ENCODE measurements at places on chromosomes 2 and 18. TPM values are rescaled to one million over a fixed set of nuclear protein-coding genes. Genes with fewer than 3 reads are reported as not detected.

The FAM124B gene
- polyA plus RNA-seq: 0.90 TPM

The ALPG gene
- polyA plus RNA-seq: not detected

- no peak for DNase-seq
Observed at GRCh38 chr2:225091336-225091735, 49.1 kb upstream of the DOCK10 start.

GRCh38 chr2:136167721-136168475 lies 49.9 kb upstream of the CXCR4 start:
- peak; percentile 73 for DNase-seq

DNA sequence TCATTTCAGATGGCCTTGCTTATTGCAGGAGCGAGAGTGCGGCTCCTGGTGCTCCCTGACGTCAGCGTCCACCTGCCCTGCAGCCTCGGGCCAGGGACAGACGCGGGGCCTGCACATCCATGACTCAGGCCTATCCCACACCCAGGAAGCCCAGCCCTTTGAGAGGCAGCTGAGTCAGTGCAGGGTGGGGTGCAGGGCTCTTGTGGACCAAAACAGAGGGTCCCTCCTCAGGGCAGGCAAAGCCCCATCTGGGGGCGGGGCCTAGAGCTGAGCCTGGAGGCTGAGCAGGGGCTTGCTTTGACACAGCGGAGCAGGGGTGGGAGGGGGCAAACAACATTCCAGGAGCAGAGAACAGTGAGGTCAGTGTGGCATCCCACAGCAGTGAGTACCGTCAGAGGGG lies 7.7 kb upstream of the ARHGEF4 start:
- no peak for DNase-seq

The MERTK gene
- polyA plus RNA-seq: 9.2 TPM

The BOK gene
- polyA plus RNA-seq: 22.9 TPM

The PECR gene
- polyA plus RNA-seq: 36.0 TPM

DNA sequence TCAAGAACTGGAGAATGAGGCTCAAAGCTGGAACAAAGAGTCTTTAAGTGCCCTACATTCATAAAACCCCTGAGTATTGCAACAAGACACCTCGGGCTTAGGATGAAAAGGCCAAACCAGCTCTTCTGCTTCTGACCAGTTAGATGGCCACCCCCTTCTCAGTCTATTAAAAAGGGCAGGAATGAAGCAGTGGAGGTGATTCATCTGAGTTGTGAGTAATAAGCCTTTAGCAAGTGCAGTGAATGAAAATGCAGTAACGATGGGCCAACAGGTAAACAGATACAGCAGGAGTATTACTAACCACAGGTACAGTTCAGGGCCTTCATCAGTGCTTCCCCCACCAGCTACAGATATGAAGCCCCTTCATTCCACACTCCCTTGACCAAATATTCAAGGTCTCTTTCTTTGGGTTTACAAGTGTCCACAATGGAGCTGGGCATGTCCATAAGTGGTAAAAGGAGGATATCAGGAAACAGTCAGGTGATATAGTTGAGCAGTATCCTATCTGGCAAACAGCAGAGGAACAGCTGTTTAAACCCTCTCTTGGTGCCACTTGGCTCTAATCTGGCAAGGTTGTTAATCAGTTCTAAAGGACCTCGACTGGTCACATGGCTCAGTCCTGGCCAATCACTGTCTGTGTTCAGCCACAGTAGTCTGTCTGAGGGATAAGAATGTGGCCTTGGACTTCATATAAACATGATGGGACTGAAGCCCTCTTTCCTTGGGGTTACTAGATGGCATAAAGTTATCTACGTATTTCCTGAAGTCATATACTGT lies 17.8 kb downstream of the SERPINB13 start:
- DNase-seq: no peak

The NEU2 gene
- not detected for polyA plus RNA-seq

DNA sequence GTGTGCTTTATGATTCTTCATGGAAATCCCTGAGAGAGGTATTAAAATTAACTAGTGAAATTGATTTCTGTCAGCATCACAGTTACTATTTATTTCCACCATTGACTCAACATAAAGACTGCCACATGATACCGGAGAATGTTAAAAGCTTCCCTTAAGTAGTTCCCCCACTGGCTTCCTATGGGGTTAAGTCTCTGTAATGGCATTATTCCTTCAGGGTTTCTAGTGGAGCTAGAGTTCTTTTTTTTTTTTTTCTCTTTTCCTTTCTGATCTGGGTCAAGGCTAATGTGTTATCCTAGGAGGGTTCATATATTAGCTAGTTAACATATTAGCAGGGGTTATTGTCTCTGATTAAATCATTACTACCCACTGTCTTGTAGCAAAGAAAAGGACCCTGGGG lies 1919.1 kb upstream of the PIK3C3 start:
- no peak for DNase-seq

DNA sequence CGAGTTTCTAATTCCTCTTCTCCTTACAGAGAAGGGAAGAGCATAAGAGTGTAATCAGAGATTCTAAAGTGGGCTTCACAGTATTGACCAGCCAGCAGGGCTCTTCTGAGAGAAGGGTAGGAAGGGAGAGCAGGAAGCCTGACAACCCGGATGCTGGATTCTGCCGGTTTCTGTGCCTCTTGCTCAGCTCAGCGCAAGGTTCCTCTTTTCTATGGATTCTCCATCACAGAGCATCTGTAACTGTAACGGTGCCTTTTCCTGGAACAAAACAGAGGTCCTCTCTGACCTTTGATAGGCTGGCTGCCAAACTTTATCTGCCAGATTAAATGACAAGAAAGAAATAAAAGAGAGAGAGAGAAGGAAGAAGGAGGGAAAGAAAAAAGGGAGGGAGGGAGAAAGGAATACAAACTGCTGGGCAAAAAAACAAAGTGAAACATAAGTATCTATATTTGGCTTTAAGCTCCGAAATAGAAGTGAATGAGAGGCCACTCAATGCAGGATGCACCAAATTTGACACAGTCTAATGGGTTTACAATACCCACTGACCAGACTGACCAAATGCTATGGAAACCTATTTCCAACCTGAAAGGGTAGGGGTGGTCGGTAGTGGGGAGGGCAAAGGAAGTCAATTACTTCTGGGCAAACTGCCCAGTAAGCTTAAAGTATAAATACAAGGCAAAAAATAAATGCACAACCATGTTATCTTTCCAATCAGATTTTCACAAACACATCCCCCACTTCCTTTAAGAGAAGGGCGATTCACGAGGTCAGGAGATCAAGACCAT lies 59.2 kb downstream of the PIEZO2 start:
- no peak for DNase-seq

DNA sequence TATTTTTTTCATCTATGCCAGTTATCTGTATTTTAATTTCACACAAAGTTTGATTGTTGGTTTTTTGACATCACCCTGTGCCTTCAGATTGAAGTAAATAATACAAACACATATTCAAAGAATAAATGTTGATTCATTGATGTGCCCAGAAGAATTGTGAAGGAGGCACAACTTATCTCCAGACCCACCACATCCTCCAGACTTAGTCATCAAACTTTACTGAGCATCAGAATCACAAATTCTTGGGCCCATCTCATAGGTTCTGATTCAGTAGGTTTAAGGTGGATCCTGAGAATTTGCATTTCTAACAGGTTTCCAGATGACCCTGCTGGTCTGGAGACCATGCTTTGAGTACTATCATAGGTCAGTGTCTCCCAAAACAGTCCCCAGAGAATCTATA lies 82.8 kb upstream of the PIK3C3 start:
- DNase-seq: no peak

The STARD6 gene
- not detected for polyA plus RNA-seq

GRCh38 chr2:144190908-144191605 lies 328.9 kb downstream of the ZEB2 start:
- no peak for DNase-seq

GRCh38 chr2:67498931-67499330 lies 101.8 kb downstream of the ETAA1 start:
- DNase-seq: no peak

The HNMT gene
- polyA plus RNA-seq: 69.2 TPM

The MARS2 gene
- 3.2 TPM for polyA plus RNA-seq

DNA sequence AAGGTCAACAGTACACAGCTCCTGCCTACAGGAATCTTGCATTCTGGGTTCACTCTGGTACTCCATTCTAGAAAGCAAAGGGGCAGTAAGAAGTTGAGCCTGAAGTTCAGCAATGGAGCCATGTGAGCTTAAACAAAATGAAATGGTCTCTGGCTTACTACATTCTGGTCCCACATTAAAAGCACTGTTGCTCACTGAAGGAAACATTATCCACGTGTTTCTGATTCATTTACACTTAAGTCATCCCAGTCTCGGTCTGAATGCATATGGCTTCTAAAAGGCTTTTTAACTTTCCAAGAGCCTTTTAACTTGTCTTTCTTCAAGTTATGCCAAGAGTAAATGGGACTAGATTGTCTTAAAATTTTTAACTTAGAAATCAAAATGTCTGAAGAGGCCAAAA lies 177.8 kb downstream of the LNPK start:
- DNase-seq: no peak

The CRYGC gene
- polyA plus RNA-seq: not detected

DNA sequence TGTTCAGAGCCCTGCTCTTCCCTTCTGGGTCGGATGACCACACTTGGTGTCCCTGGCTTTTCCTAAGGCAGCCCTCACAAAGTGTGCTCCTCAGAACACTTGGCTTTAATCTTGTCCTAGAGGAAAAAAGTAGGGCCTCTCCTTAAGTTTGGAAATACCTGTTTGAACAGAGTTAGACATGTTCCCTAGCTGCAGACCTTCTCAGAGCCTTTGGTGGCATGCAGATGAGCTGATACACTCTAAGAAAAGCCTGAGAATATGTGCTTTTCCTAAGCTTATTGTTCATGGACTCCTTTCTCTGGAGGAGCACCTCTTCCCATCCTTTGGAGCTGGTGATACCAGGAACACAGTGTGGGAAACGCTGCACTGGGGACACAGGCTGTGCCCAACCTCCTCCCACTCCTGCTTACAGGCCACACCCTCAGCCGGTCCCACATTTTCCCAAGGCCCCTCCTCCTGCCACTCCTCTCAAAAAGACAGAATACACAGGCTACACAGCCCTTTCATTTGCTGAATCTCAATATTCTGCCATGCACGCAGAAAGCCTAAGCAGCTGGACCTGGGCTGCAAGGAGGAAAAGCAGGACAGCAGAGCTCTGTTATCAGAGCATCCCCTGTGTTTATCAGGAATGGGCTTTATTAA lies 443.6 kb downstream of the NBAS start:
- DNase-seq: no peak

- DNase-seq: no peak
Observed at GRCh38 chr2:14423145-14423906, 209.2 kb upstream of the LRATD1 start.

DNA sequence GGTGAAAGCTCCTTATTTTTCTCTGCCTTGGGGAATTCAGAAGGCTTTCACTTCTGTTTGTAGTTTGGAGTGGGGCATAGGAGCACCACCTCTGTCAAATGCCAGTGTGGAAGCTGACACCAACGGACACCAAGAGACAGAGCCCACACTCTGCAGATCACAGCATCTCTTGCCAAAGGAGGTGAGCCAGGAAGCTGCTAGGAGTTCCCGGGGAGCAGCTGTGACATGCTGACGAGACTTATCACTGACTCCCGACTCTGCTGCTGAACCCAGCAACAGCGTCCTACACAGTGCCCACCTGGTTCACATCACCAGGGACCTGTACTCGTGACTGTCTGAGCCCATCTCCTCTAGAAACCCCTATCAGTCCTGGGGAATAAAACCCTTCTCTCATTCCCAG lies 8.1 kb downstream of the TEX51 start:
- no peak for DNase-seq

GRCh38 chr2:217286833-217287232 lies 427.0 kb upstream of the TNP1 start:
- no peak for DNase-seq

GRCh38 chr2:111252436-111252835 lies 131.7 kb downstream of the BCL2L11 start:
- DNase-seq: no peak

GRCh38 chr18:24056506-24056905 lies 42.0 kb downstream of the TTC39C start:
- no peak for DNase-seq

- no peak for DNase-seq
Observed at GRCh38 chr2:168234407-168235085, 12.8 kb downstream of the STK39 start.

- DNase-seq: no peak
Observed at GRCh38 chr18:8658858-8659485, 46.4 kb upstream of the MTCL1 start.
